Left kidney (tissue), 8 donors: ENCODE measurements at places on chromosomes 1 and 21.

DNA sequence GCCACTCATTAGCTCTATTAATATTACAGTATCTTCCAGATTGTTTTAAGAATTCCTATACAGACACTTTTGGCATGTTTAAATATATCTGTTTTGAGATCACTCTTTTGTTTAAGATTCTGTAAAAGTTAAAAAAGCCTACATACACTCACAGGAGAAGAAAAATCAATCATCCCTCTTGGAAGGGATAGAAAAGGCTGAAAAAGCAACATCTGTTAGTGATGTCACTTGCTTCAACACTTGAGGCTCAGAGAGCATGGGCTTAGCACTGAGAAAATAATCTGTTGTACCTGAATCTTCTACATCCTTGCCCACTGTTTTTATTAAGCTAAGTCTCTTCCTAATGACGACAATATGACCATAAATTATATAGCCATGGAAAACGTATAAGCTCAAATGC lies 127.0 kb downstream of the ZP4 start:
- DNase-seq = no peak

GRCh38 chr1:227758366-227758765 lies 23.1 kb downstream of the SNAP47 start:
- DNase-seq = no peak

DNA sequence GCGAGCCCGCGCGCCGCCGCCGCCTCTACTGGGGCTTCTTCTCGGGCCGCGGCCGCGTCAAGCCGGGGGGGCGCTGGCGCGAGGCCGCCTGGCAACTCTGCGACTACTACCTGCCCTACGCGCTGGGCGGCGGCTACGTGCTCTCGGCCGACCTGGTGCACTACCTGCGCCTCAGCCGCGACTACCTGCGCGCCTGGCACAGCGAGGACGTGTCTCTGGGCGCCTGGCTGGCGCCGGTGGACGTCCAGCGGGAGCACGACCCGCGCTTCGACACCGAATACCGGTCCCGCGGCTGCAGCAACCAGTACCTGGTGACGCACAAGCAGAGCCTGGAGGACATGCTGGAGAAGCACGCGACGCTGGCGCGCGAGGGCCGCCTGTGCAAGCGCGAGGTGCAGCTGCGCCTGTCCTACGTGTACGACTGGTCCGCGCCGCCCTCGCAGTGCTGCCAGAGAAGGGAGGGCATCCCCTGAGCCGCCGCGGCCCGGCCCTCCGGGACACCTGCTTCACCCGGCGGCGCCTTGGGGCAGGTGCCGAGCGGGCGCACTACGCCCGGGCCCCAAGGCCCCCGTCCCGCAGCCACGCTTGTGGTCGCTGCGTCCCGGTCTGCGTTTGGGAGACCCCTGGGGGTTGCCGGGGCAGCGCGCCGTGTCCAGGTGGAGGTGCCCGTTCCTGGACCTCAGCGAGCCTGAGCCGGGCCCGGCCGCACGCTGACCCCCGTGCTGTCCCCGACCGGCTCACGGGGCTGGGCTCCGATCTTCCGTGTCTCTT lies 944 bp downstream of the B3GALT6 start:
- DNase-seq = no peak

- DNase-seq = no peak
Measured at GRCh38 chr1:43274125-43274803, 4.5 kb downstream of the TMEM125 start.

GRCh38 chr1:26705788-26706311 lies 10.0 kb downstream of the ARID1A start:
- DNase-seq = no peak

DNA sequence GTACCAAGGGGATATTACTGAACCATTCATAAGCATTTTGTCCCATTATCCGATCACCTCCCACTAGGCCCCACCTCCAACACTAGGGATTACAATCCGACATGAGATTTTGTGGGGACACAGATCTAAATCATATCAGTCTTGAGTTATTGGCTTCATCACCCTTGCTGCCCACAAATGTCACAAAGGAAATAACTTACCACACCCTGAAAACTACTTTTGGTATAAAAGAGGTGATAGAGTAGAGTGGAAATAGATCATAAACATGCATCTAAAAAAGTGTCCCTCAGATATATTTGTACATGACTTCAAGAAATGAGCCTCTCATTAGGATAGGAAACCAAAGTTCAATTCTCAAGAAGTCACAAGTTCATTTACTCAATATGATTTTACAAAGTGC lies 22.6 kb upstream of the FCRL3 start:
- no peak for DNase-seq

GRCh38 chr1:207335695-207336363 lies 14.4 kb downstream of the CD55 start:
- no peak for DNase-seq

DNA sequence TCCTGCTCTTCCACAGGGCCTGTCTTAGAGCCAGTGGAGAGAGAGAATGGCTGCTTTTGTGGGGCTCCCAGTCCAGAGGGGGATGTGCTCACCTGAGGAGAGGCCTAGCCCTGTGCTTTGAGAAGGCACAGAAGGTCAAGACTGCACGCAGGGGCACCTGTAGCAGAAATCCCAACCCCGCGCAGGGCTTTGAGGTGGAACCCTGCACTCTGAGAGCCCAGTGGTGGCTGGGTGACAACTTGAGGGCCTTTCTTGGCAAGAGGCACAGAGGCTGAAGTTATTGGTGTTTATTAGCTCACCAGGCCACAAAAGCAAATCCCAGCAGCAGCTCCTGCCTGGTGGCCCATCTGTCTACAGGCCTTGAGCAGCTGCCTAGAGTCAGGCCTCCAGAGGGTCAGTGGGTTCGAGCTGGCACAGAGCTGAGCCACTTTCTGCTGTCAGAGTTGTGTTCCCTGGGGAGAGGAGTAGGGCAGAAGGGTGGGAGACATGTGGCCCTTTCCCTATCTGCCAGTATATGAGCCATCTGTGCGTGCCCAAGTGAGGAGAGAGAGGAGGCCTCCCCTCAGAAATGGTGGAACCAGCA lies 31.4 kb downstream of the SZRD1 start:
- DNase-seq = no peak

GRCh38 chr1:50368179-50369007 lies 54.9 kb downstream of the DMRTA2 start:
- DNase-seq = peak; percentile 44

GRCh38 chr1:100075773-100076172 lies 57.0 kb downstream of the SASS6 start:
- no peak for DNase-seq

DNA sequence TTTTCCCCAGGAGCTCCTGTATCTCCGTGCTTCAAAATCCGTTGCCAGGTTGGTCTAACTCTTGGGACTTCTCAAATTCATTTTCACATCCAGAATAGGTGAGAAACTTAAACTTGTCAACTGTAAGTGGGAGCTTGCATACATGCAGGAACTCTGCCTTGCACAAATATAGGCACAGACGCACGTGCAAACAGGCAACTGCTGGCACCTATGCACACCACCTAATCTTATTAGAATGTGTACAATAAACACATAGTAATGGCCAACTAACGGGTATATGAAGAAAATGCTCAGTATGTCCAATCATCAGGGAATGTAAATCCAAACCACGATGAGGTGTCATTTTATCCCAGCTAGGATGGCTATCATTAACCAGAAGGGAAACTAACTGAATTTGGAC lies 22.6 kb upstream of the FCGR2A start:
- no peak for DNase-seq

DNA sequence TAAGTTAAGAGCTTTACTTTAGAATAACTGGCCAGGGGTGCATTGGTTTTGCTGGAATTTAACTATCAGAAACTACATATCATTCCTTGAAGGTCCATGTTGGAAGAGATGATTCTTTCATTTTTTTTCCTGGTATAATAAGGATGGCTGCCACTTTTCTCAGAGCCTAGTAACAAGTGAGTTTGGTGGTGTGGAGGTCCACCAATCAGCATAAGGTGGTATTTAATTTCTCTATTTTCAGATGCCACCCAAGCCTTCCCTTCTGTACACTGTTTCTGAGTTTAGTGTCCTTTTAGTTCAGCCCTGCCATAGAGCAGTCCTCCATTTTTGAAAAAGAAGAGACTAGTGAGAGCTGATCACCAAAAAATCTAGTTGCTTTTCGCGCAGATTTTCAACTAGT lies 386.3 kb downstream of the USP25 start:
- DNase-seq = no peak

- DNase-seq = no peak
Measured at GRCh38 chr1:162009501-162010174, 14.0 kb downstream of the OLFML2B start.

GRCh38 chr1:110559157-110559556 lies 40.2 kb upstream of the KCNA10 start:
- DNase-seq = no peak

GRCh38 chr1:153929426-153929825 lies 6.7 kb upstream of the GATAD2B start:
- DNase-seq = no peak

GRCh38 chr1:161743231-161743630 lies 6.4 kb upstream of the DUSP12 start:
- no peak for DNase-seq

- DNase-seq = no peak
Measured at GRCh38 chr1:53524428-53525375, 65.5 kb downstream of the DMRTB1 start.

GRCh38 chr1:97783751-97784150 lies 137.1 kb downstream of the DPYD start:
- no peak for DNase-seq

DNA sequence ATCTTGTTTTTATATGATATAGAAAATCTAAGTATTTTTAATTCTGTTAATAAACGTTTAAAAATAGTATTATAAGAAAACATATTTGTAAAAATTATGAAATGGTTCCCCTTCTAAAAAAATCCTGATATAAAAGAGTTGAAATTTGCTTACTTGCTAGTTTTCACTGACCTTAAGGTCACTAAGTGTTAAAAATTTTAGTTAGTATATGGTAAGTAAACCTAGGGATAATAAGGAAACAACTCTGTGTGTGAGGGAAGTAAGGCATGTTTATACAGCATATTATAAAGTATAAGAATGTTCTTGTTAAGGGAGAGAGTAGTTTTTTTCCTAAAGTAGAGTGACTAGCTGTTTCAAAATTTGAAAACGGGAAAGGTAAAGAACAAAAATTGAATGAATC lies 130.9 kb upstream of the LYPLAL1 start:
- DNase-seq = no peak

DNA sequence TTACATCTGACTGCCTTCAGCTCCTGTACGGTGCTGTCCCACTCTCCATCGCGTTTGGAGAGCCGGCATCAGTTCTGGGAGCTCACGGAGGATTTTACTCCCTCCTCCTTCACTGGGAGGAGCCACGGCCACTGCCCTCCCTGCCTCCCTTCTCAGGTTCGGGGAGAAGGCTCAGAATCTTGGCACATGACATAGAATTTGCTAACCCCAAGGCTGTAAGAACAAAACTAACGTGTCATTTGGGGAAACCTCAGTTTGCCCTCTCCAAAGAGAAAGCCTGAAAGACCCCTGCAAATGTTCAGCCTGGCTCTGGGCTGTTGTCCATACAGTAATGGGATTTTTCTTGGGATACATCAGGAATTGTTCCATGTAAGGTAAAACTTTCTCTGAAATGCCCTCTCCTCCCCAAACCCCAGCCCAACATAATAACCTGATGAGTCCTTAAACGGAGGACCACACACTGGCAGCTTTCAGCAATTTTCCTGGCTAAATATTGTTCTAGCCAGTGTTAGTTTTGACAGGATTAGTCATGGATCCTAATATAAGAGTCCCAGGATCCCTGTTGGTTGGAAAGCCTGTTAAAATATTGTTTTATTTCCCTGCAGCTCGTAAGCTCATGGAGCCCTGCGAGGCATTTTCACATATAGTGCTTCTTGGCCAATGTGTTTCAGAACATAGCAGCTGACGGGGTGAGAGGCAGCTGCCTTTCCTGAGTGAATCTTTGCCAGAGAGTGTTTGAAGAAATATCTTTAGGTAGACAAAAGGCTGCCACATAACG lies 98.8 kb downstream of the RHOU start:
- DNase-seq = no peak

DNA sequence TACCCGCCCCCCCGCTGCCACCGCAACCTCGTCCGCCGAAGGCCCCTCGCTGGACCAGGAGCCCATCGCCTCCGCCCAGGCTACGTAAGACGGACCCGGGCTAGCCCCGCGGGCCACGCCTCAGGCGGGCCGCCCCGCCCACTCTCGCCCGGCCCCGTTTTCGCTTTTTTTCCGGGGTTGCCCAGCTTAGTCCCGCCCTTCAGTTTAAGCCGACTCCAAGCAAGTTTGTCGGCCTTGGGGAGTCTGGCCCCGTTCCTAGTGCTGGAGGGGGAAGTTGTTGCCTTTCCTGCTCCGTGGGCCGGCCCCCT lies 3.0 kb downstream of the RUSC1 start:
- DNase-seq = peak; percentile 81

GRCh38 chr1:30379684-30380624 lies 343.4 kb downstream of the MATN1 start:
- DNase-seq = peak; percentile 79

DNA sequence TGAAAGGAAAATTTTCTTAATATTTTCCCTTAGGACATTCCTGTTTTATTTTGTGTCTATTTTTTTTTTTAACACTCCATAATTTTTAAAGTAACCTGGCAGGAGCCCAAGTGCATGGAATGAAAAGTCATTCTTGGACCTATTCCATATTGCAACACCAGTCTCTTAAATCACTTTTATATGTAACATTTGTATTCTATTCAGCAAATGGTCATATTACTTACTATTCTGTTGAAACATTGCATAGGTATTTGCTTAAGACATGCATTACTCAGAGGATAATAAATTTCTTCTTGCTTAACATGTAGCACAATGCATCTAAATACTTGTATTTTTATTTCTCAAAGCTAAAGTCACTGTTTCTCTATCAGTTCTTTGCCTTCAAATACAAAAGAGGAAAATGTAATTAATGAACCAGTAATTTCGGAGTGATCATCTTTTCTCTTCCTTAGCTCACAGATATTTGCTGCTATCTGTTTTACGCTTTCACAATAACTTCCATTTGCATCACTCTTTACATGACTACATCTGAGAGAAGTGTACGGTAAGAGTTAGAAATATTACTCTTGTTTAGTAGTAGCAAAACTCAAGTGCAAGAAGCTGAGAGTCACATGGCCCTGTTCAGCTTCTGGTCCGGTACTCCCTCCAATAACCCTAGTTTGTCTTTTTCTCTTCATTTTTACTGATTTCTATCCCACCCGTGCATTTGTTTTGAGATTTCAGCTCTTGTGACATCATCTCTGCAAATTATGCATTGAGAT lies 394.8 kb downstream of the USP25 start:
- peak; percentile 36 for DNase-seq

DNA sequence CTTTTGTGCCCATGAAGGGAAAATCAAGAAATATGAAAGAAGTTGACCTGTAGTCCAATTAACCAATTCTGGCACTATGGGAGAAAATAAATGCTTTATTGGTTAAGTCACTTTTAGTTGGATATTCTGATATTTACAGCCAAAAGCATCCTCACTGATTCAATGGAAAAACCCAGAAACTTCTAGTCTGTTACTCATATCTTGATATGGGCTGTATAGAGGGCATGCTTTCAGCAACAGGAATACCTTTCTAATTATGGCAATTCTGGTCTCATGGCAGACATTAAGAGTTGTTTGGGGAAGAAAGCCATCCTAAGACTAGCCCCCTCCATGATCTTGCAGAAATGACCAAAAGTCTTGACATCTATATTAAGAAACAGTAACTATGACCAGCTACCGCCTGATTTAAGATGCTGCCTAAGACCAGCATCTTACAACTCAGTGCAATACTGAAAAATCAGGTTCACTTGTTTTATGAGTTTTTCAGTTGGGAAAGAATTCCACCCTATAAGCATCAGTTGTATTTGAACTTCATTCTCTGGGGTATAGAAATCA lies 91.5 kb upstream of the VAV3 start:
- DNase-seq = no peak

- DNase-seq = no peak
Measured at GRCh38 chr1:81021134-81021533, 779.6 kb upstream of the ADGRL2 start.

- DNase-seq = no peak
Measured at GRCh38 chr1:24051206-24051945, 60.6 kb downstream of the MYOM3 start.
